ENCODE measurements at places on chromosomes 2 and 18.

DNA sequence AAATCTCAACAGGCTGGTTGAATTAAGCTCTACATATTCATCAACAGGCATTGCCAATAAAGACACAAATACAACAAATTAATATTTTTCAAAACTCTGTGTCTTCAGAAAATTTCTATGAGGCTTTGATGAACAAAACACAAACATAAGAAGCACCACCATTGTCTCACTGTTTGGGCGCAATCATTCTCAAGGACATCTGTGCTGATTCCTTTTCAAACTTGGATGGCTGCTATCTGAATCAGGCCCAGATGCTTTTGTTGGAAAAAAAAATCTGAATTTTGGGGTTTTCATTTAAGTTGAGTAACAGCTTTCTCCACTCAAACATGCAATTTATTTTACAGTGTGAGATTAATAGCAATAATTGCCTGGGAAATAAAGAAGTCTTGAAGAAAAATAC, 173.8 kb downstream of the NRXN1 start:
- DNase-seq = no peak

DNA sequence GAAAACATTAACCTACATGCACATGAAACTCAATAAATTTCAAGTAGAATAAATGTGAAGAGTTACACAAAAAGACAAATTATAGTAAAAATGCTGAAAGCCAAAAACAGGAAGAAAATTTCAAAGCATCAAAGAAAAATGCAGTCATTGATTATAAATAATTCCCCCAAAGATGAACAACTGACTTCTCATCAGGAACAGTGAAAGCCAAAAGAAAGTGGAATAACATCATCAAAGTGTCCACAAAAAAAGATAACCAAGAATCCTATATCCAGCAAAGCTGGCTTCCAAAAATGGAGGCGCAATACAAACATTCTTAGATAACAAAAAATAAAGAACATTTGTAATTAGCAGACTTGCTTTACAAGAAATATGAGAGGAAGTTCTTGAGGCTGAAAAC, 161.6 kb downstream of the CMPK2 start:
- no peak for DNase-seq

DNA sequence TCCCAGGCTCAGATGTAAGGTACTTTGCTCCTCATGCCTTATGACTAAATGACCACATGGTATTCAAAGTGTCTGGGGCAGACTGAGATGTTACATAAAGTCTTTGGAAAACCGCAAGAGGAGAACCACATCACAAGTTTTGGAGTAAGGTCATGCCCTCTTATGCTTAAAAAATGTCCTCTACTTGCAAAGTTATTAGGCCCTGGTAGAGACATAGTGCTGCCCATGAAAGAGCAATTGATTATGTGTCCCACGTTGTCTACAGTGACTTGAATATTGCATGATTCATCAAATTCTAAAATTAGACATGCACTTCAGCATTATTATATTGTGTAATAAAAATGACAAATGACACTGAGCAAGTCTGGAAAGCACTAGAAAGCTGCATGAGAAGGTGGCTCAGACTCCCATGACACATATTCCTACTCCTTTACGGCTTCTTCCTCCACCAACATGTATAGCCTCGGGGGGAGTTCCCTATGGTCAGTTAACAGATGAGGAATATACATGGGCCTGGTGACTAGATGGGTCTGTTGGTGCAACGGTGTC, 602.6 kb upstream of the VRK2 start:
- DNase-seq = peak; percentile 31

DNA sequence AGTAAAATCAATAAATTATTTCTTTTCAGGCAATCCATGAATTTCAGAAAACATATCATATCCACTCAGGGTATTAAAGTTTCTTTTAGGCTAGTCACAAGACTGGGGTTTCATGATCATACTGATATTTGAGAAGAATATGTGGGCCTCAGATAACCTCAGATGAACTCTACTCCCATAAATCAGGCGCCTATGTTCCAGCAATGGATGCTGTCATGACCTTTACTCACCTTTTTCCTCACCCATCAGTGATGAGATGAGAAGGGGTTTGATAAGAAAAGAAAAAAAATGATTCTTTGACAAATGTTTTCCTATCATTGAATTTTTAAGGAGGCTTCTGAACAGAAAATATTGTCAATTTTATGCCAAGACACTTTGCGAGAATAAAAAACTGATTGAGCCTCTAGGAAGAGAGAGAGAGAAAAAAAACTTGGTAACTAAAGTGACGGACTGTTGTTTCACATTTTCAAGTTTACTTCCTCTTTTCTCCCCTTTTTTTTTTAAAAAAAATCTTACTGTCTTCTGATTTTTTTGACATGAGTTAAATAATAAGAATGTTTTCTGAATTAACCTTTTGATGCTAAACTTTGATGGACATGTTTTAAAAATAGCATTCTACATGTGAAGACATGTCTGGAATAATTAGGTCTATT, 309.1 kb upstream of the MAP2 start:
- DNase-seq = no peak

GRCh38 chr2:3476321-3476984, 42.9 kb downstream of the ADI1 start:
- no peak for DNase-seq

DNA sequence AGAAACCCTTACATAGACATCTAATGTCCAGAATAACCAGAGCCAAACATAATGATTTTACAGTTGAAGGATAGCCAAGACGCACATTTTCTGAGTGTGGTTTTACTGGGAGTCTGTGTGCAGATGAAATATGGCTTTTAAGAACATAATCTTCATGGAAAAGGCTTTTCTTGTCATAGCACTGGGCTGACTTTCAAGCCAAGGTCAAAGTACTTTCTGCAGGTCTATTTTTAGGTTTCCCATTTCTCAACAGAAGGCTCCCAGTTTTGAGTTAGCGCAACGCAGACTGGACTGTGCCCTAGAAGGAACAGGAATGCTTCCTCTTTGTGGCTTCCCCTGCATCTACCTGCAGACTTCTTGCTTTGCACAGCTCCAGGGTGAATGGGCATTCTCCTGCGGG, 92.3 kb upstream of the UPP2 start:
- no peak for DNase-seq

GRCh38 chr18:44424645-44425035, 256.0 kb upstream of the SETBP1 start:
- DNase-seq = no peak

- DNase-seq = no peak
These were observed 127.2 kb upstream of the EML6 start for GRCh38 chr2:54595999-54596902.

GRCh38 chr2:203685789-203686420, 20.5 kb upstream of the CD28 start:
- DNase-seq = no peak

- DNase-seq = peak; percentile 38
These were observed 166.1 kb upstream of the ZNF521 start for GRCh38 chr18:25517881-25518715.

GRCh38 chr18:12048010-12048826, 45.4 kb upstream of the ANKRD62 start:
- DNase-seq = no peak

DNA sequence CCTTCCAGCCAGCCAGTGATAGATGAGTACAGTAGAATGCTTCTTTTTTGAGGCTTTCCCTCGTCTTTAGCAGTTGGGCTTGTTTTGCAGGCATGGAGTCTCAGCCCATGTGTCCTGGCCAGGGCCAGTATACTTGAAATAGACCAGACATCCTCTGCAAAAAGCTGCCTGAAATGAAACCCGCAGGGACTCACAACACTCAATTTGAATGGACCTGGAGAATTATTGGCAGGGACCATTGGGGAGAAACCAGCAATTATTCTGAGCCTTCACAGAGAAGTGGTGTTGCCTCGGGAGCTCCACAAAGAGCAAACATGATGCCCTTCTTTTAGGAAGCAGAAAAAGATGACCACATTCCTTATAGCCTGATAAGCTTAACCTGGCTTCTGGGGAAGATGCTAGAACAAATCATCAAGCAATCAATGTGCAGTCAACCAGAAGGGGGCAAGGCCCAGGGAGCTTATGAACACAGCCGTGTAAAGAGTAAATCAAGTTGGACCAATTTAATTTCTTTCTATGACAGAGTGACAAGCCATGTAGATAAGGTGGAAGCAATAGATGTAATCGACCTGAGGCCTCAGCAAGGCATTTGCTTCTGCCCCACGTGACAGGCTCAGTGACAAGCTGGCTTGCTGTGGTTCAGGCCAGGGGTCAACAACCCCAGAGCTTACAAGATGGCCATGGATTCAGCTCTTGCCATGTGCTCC, 42.1 kb downstream of the BOD1L2 start:
- DNase-seq = no peak

DNA sequence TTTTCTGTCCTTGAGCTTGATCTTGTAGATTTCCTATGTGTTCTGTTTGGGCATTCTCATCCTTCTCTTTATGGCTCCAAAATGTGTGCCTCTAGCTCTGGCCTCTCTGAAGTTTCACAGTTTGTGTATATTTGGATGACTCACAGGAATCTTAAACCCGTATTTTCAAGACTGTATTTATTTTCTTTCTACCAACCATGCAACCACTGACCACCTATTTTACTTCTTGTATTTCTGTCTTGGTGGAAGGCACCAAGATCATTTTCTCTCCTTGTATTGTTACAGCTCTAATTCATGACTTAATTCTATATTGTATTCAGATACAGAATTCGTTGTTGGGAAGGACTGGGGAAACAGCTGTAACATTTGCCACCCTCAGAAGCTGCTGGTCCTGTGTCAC, 39.5 kb downstream of the ACSL3 start:
- peak; percentile 51 for DNase-seq

DNA sequence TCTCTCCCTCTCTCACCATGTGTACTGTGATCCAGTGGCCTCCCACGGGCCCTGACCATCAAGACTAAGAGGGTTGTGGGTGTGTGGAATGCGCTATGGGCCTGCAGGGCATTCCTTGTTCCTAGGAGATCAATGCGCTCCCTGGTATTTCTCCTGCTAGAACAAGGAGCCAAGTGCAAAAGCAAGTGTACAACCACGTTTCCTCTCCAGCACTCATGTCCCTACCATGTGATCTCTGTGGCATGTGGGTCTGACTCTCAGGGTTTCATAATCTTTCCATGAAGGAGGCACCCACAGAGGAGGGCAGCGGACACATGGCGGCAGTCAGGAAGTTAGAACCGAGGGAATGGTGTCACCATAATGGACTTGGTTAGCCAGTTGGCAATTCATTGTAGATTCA, 91.4 kb downstream of the MAPK4 start:
- DNase-seq = no peak

DNA sequence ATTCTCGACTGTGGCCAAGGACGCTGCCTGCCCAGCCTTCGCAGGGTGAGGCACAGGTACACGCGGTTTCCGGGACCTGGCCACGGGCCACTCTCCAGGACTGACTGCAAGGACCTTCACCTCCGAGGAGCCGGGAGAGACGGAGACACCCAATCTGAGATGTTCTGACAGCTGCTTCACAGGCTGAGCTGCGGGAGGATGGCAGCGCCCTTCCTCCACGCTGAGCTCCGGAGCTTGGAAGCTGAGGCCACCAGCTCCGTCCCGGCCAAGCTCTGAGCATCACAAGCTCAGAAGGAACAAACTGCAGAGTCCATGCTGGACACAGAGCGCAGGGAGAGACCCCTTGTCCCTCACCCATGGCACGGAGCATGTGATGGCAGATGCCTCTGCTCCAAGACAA, 71.1 kb upstream of the CTDP1 start:
- no peak for DNase-seq

DNA sequence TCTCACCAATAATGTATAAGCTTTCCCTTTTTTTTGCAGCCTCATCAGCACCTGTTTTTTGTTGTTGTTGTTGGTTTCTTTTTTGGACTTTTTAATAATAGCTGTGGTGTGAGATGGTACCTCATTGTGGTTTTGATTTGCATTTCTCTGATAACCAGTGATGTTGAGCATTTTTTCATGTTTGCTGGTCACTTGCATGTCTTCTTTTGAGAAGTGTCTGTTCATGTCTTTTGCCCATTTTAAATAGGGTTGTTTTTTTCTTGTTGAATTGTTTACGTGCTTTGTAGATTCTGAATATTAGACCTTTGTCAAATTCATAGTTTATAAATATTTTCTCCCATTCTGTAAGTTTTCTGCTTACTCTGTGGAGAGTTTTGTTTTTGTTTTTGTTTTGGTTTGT, 88.4 kb upstream of the EPAS1 start:
- no peak for DNase-seq

DNA sequence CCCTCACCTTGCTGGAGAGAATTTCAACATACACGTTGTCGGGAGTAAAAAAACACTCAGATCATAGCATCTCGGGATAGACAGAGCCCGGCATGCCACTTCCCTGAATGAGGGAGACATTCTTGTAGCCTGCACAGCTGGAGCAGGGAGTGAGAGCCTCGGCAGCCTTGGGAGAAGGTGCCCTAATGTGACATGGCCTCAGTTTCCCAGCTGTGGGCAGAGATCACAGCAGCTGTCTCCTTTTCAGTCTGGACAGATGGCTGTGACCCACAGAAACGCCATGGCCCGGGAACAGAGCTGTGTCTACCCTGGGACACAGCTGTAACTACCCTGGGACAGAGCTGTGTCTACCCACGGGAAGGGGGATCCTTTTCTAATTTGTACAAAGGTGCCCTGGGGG, 55.9 kb downstream of the HS1BP3 start:
- no peak for DNase-seq

GRCh38 chr2:27189989-27190388, 21.9 kb upstream of the ATRAID start:
- DNase-seq = no peak

GRCh38 chr2:74944987-74945787, 13.3 kb upstream of the POLE4 start:
- DNase-seq = no peak

DNA sequence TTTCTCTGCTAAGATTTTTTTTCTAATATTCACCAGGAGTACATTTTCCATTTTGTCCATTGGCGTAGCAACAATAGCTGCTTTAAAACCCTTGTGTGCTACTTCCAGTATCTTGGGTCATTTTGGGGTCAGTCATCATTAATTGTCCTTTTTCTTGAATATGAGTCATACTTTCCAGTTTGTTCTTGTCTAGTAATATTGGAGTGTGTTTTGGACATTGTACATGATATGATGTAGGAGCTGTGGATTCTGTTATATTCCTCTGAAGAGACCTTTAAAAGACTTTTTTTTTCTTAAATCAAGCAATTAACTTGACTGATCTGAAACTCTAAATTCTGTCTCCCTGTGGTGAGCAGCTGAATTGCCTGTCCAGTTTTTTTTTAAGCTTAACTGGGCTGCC, 40.8 kb downstream of the AGPS start:
- DNase-seq = no peak

DNA sequence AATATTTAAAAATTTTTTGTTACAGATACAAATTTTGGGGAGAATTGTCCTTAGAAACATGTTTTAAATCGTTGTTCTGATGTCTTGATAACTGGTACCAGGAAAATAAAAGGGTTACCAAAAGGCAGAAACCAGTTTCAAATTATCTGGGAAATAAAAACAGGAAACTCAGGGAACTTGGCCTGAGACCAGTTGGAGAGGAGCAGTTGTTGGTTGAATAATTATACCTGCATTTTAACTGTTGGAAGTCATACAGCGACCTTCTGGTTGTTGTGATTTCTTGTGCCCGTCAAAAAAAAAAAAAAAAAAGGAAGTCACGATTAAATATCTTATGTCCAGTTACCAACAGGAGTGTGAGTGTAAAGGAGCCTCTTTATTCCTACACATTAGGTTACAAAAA, 51.8 kb downstream of the CRIM1 start:
- DNase-seq = no peak

All from astrocyte of the hippocampus (primary cell).